ENCODE measurements at places on chromosomes 16 and 17. TPM values are rescaled to one million over a fixed set of nuclear protein-coding genes. Genes with fewer than 3 reads are reported as not detected.

CDH1 gene
- total RNA-seq = under 0.01 TPM

PIPOX gene
- not detected for total RNA-seq

DHRS7C gene
- not detected for total RNA-seq

SPATA32 gene
- not detected for total RNA-seq

ADGRG3 gene
- total RNA-seq = not detected

ZNF200 gene
- total RNA-seq = 8.7 TPM

CYB5B gene
- total RNA-seq = 47.4 TPM

- peak; percentile 67 for DNase-seq
Measured at GRCh38 chr16:57899771-57900661, 70.9 kb downstream of the CNGB1 start.

DNA sequence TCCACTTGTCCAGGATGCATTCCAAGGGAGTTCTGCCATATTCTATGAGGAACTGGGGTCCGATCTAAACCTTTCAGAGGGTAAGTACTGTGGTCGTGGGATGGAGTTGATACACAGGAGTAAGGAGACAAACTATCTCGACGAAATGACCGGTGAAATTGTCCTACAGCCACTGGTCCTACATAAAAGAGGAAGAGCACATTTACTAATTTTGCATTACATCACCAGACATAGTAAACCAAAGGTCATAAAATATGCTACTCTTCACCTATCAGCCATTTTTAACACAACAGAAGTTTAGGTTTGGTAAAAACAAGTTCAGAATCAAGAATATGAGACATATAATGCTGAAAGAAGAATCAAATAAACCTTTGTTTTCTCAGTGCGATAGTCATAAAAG, 8.1 kb downstream of the HSF5 start:
- DNase-seq = no peak

- DNase-seq = peak; percentile 27
Measured at GRCh38 chr16:89918453-89919347, at the start of gene MC1R. Gene MC1R (plus strand): TSS chr16:89918862. CDS start chr16:89919259, 397 bp downstream.

DNA sequence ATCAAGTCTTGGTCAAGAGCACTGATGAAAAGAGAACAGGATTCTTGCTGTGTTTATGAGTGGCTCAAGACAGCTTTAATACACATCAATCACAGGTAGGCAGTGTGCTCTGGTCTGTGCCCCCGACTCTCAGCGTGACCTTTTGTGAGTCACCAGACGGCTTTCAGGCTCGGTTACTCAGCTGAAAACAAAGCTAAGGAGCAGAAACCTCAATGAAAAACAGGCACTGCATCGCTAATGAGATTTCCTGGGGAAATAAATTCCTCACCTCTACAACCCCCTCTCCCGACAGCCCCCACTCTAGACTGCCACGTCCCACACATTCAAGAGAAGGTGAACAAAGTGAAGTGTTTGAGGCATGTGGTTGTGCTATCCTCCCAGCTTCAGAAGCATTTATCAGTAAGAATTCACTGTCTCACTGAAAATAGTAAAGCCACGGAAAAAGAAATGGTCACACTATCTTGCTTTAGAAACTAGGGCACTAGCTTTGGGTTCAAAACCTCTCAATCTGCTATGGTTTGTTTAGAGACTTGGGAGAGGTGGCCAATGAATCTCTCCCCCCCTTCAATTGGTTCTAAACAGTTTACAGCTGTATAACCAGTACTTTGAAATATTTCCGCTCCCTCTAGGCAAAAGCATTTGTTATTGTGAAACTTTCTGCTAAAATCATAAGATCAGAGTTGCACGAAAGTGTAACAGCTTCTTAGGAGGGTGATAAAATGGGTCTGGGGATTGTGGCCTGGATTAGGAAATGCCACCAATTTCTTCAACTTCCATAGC, 199.5 kb upstream of the PMFBP1 start:
- DNase-seq = peak; percentile 19

- DNase-seq = no peak
Measured at GRCh38 chr17:44354582-44355561, 8.8 kb downstream of the FAM171A2 start.

- no peak for DNase-seq
Measured at GRCh38 chr17:42538482-42538881, 2.4 kb downstream of the NAGLU start.

DNA sequence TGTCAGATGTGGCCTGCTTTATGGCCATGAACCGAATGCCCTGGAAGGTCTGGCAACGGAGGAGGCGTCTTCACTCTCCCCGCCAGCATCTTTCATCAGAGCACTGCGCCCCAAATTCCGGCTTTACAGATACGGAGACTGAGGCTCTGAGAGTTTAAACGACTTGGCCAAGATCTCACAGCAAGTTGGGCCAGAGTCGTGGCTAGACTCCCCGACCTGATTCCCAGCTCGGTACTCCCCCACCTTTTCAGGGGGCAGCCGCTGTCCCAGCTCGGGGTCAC, 1.7 kb downstream of the NGFR start:
- DNase-seq = no peak

DNA sequence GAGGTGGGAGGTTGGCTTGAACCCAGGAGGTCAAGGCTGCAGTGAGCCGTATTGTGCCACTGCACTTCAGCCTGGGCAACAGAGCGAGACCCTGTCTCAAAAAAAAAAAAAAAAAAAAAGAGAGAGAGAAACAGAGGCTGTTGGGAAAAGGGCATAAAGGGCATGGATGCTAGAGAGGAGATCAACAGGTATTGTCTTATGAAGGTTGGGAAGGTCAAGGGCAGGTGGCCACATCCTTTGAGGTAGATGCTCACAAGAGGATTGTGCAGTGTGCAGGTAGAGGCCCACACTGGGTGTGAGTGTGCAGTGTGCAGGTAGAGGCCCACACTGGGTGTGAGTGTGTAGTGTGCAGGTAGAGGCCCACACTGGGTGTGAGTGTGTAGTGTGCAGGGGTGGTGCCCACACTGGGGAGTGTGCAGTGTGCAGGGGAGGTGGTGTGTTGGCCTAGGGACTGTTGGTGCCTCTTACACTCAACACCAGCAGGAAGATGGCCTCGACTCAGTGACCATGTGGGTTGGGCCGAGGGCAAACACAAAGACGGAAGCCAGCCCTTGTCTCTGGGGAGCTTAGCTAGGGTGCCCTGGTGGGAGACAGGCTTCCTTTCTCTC, 404.9 kb upstream of the TNRC6C start:
- no peak for DNase-seq

DNA sequence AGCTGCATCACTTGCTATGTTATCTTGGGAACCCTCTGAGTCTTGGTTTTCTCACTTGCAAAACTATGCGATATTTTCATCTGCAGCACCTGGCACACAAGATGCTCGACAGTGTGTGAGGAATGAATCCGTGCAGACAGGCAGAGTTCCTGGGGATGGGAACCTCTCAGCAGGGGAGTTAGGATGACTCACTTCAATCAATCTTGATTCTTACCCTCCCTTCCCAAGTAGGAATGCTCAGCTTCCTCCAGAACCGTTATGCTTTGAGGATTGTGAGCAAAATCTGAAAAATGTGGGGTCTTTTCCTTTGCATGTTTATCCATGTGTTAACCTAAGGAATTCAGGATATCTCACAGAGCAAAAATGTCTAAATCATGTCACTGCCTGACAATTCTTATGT, 68.9 kb upstream of the HNF1B start:
- peak; percentile 85 for DNase-seq

GRCh38 chr17:1275962-1276736, 3.3 kb upstream of the TRARG1 start:
- peak; percentile 78 for DNase-seq
